ENCODE measurements at places on chromosomes 4 and X. TPM values are rescaled to one million over a fixed set of nuclear protein-coding genes. Genes with fewer than 3 reads are reported as not detected.

The FAM13A gene
- total RNA-seq, result 20.1 TPM

The CENPVL2 gene
- not detected for total RNA-seq

The GYPB gene
- total RNA-seq, result not detected

The GASK1B gene
- total RNA-seq, result 81.7 TPM

The RNF175 gene
- not detected for total RNA-seq

The RGN gene
- total RNA-seq, result 2.8 TPM

The OPN1LW gene
- not detected for total RNA-seq

The CDKL5 gene
- 1.9 TPM for total RNA-seq

The NDST4 gene
- total RNA-seq, result not detected

The MEPE gene
- total RNA-seq, result not detected

The ALAS2 gene
- not detected for total RNA-seq

The CABS1 gene
- not detected for total RNA-seq

The DDIT4L gene
- total RNA-seq, result 4.6 TPM

The PDZD4 gene
- total RNA-seq, result 0.56 TPM

The WDR44 gene
- 16.5 TPM for total RNA-seq

The TAPT1 gene
- 21.4 TPM for total RNA-seq

The PITX2 gene
- total RNA-seq, result 0.28 TPM

Measured in regular cardiac myocyte (primary cell).